Tibial nerve (tissue), 4 donors: ENCODE measurements at places on chromosomes 5 and 9. TPM values are rescaled to one million over a fixed set of nuclear protein-coding genes. Genes with fewer than 3 reads are reported as not detected.

ZDHHC11 gene
- 1.7 TPM for total RNA-seq

PDLIM4 gene
- total RNA-seq, result 46.3 TPM

DPYSL3 gene
- total RNA-seq, result 54.9 TPM

BHMT gene
- total RNA-seq, result 4.1 TPM

ZBTB34 gene
- 14.0 TPM for total RNA-seq

- H3K36me3 ChIP-seq, result no peaks in the 10 kb centered on the region
- no peaks in the 10 kb centered on the region for H3K4me1 ChIP-seq
- no peak for DNase-seq
- H3K27me3 ChIP-seq, result no peaks in the 10 kb centered on the region
- H3K4me3 ChIP-seq, result no peak overlapping the region
- H3K27ac ChIP-seq, result no peak overlapping the region
These were observed 220.0 kb downstream of the GABBR2 start for GRCh38 chr9:98488571-98489312.

GRCh38 chr5:80793354-80793753 lies 138.6 kb upstream of the DHFR start:
- DNase-seq, result no peak
- no peaks in the 10 kb centered on the region for H3K4me1 ChIP-seq
- peaks cover 63% of the 10 kb centered on the region for H3K36me3 ChIP-seq
- no peak overlapping the region for H3K4me3 ChIP-seq

DNA sequence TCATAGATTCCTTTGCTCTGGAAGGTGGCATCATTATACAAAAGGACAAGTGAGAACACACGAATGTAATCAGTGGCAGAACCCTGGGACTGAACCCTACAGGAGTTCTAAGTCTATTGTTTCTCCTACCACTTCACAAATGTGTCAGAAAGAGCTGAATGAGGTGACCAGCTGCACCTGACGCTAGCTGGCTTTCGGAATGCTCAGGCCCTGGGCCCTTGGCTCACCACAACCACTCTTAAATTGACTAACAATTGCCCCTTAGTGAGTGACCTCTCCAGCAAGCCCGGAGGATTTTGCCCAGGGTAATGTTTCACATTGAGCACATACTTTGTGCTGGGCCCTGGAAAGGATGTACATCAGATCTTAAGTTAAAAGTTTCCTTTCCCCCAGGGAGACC lies 41.2 kb upstream of the ABCA1 start:
- no peaks in the 10 kb centered on the region for H3K36me3 ChIP-seq
- no peak overlapping the region for H3K27ac ChIP-seq
- H3K27me3 ChIP-seq, result no peaks in the 10 kb centered on the region
- peaks cover 19% of the 10 kb centered on the region for H3K4me1 ChIP-seq
- H3K4me3 ChIP-seq, result peak overlapping the region; percentile 81

DNA sequence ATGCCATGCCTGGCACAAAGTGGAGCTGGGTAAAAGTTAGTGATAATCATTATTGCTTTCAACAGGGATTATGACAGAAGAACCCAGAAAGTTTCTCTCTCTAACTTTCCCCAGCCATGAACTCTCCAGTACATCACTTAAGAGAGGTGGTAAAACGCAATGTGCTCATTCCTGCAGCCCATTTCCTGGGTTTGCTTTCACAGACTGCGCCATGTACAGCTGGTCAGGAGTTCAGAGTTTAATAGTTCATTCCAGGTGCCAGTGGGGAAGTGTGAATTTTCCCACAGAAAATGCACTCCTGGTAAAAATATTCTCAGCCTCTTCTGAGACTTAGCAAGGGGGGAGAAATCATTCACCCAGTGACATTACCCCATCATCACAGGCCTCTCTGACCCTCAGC lies 35.5 kb downstream of the ADAM19 start:
- peak overlapping the region; percentile 65 for H3K27ac ChIP-seq
- H3K4me1 ChIP-seq, result peaks cover 80% of the 10 kb centered on the region
- no peaks in the 10 kb centered on the region for H3K36me3 ChIP-seq
- H3K27me3 ChIP-seq, result no peaks in the 10 kb centered on the region
- no peak overlapping the region for H3K4me3 ChIP-seq

- no peak overlapping the region for H3K4me3 ChIP-seq
- H3K27me3 ChIP-seq, result no peaks in the 10 kb centered on the region
- no peak for DNase-seq
These were observed 210.0 kb upstream of the PAPPA start for GRCh38 chr9:115943431-115944165.

DNA sequence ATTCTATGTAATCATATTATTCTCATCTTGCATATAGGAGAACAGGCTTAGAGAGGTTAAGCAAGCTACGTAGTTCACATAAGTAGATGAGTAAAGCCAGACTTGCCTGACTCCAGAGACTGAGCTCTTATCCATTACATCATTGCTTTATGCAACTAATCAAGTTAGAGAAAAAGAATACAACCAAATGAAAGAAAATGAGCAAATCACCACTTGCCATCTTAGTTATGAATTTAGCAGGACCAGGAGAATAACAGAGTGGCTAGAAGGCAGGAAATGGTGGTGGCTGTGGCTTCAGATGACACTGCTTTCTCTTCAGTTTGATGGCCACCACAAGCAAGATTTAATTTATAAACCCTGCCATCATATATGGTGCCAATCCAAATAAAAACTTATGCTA lies 26.6 kb downstream of the POC5 start:
- no peaks in the 10 kb centered on the region for H3K27me3 ChIP-seq
- peaks cover 63% of the 10 kb centered on the region for H3K36me3 ChIP-seq
- no peaks in the 10 kb centered on the region for H3K4me1 ChIP-seq
- no peak for DNase-seq
- H3K27ac ChIP-seq, result no peak overlapping the region

DNA sequence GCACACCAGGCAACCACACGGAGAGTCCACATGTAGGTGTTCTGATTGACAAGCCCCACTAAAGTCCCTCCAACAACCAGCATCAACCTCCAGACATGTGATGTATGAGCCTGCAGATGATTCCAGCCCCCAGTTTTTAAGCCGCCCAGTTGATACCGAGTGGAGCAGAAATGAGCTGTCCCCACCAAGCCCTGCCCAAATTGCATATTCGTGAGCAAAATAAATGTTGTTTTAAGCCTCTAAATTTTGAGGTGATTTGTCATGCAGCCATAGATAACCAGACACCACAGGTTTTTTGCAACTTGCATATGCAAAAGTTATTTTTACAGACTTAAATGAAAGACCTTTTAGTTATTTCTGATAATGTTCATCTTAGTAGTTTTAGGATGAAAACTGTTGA lies 187.7 kb downstream of the PIK3R1 start:
- H3K27ac ChIP-seq, result no peak overlapping the region
- H3K4me3 ChIP-seq, result no peak overlapping the region
- no peaks in the 10 kb centered on the region for H3K27me3 ChIP-seq
- H3K4me1 ChIP-seq, result peaks cover 8% of the 10 kb centered on the region
- H3K36me3 ChIP-seq, result no peaks in the 10 kb centered on the region
- no peak for DNase-seq

- H3K4me1 ChIP-seq, result no peaks in the 10 kb centered on the region
- no peaks in the 10 kb centered on the region for H3K27me3 ChIP-seq
- no peaks in the 10 kb centered on the region for H3K36me3 ChIP-seq
- no peak for DNase-seq
- H3K27ac ChIP-seq, result peak overlapping the region; percentile 94
These were observed 616 bp downstream of the ABL1 start for GRCh38 chr9:130835441-130836298.

- H3K27ac ChIP-seq, result no peak overlapping the region
- peaks cover 4% of the 10 kb centered on the region for H3K4me1 ChIP-seq
- H3K36me3 ChIP-seq, result peaks cover 2% of the 10 kb centered on the region
- no peak for DNase-seq
- H3K4me3 ChIP-seq, result no peak overlapping the region
These were observed 1.3 kb downstream of the RNF38 start for GRCh38 chr9:36398745-36399144.

DNA sequence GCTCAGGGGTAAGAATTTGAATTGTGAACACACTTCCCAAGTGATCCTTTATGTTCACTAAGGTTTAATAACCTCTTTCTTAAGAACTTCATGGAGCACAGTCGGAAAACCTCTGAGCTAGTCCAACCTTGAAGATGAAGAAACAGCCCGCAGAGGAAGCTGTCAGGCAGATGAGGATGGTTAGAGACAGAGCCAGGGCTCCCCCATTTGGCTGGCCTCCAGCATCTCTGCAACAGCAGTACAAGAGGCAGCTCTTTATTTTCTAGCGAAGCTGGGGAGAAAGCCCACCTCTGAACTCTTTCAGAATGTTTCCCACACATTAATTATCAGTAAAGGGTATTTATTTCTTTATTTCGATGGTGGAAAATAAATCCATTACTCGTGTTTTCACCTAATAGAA lies 350.8 kb downstream of the DMRT2 start:
- no peak overlapping the region for H3K27ac ChIP-seq
- no peaks in the 10 kb centered on the region for H3K4me1 ChIP-seq
- no peak for DNase-seq
- H3K27me3 ChIP-seq, result no peaks in the 10 kb centered on the region
- no peaks in the 10 kb centered on the region for H3K36me3 ChIP-seq
- H3K4me3 ChIP-seq, result no peak overlapping the region

GRCh38 chr9:135179976-135180375 lies 92.5 kb downstream of the OLFM1 start:
- no peaks in the 10 kb centered on the region for H3K36me3 ChIP-seq
- H3K27ac ChIP-seq, result no peak overlapping the region
- DNase-seq, result no peak
- H3K27me3 ChIP-seq, result no peaks in the 10 kb centered on the region
- H3K4me1 ChIP-seq, result no peaks in the 10 kb centered on the region

- H3K27me3 ChIP-seq, result no peaks in the 10 kb centered on the region
- peaks cover 100% of the 10 kb centered on the region for H3K4me1 ChIP-seq
- no peaks in the 10 kb centered on the region for H3K36me3 ChIP-seq
- DNase-seq, result no peak
- H3K27ac ChIP-seq, result peak overlapping the region; percentile 61
These were observed 293.3 kb downstream of the FANCC start for GRCh38 chr9:95024097-95024671.

DNA sequence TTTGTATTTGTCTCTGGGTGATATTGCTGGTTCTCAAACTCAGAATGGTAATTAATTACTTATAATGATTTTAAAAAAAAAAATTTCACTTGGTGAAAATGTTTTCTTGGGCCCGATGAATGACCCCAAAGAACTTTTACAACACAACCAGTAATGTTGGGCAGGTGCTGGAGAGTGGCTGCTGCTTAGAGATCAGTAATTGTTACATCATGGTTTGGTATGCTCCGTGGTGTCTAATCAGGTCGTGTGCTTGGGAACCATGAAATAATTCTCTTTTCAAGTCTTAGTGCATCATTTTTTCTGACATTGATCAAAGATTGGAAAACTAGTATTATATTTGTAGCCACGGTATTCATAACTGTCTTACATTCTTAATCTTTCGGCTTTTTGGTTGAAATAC lies 29.3 kb downstream of the PCBD2 start:
- no peak overlapping the region for H3K27ac ChIP-seq
- no peak overlapping the region for H3K4me3 ChIP-seq
- no peak for DNase-seq
- no peaks in the 10 kb centered on the region for H3K36me3 ChIP-seq

- H3K27me3 ChIP-seq, result peaks cover 47% of the 10 kb centered on the region
- no peak for DNase-seq
- H3K4me1 ChIP-seq, result no peaks in the 10 kb centered on the region
- H3K4me3 ChIP-seq, result no peak overlapping the region
- no peak overlapping the region for H3K27ac ChIP-seq
These were observed 127.2 kb downstream of the OLFM1 start for GRCh38 chr9:135214706-135215105.
